ENCODE measurements at places on chromosomes 16 and 17.

DNA sequence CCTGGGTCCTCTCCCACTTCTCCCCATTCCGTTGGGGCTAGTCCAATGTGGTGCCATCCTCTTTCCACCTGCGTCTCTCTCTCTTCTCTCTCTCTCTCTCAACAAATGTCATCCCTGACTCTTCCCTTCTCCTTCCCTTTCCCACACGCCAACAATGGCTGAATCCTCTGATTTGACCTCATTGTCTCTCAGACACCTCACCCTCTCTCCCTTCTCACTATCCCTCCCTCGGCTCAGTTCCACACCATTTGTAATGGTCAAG, 628 bp upstream of the ZNF18 start:
- DNase-seq = no peak

DNA sequence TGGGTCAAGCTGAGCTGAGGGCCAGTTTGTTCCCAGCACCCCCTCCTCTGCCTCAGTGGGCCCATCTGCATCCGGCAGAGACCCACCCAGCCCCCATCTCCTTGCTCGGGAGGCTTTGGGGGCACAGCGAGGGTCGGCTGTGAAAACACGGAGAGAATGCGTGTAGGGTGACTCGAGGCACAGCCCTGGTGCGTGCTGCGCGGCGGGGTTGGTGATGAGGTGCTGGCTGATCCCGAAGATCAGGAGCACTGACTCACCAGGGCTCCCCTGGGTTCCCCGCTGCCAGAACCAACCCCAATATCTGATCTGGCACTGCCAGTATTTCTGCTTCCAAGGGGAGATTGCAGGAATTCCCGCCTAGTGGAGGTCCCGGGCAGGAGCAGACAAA, 7.5 kb upstream of the KRT17 start:
- no peak for DNase-seq

DNA sequence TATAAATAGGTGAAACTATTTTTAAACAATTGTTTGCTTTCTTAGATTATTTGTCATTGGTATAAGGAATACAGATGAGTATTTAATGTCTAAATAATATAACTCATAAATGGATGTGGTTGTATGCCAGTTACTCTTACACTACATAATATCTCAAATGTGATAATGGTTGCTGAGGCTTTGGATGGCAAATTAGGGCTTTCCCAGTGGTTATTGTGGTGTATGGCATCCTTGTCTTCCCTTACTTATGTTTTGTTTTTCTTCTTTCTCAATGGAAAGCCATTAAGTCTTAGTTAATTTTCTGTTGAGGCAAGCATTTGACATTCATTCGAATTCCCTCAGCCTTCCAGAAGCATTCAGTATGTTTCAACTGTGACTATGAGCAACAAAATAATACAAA, 10.5 kb downstream of the OMG start:
- no peak for DNase-seq

DNA sequence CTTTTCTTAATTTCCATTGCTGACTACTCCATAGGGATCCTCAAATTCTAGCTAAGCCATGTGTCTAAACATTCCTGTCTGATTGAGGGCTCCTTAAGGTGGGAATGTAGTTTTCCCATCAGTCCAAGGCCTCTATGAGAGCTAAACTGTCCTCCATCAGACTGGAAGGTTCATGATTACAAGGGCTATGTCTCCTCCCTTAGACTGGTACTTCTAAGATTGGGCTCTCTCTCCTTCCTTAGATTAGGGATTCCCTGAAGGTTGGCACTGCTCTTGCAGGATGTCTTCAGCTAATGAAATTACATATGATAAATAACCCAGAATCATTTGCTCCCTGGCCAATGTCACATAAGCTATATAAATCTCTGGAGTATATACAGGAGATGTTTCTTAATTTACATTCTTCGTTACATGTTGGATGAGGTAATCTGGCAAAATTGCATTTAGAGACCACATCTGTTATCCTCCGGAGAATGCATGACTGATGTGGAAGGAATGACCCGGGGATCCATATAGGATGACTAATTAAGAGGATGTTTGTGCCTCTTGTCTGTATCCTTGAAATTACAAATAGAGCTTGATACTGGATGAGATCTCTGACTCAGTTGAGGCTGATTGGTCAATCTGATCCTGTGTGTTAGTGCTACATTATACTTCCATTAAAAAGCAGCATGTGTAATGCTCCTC, 14.2 kb downstream of the B4GALNT2 start:
- DNase-seq = no peak

DNA sequence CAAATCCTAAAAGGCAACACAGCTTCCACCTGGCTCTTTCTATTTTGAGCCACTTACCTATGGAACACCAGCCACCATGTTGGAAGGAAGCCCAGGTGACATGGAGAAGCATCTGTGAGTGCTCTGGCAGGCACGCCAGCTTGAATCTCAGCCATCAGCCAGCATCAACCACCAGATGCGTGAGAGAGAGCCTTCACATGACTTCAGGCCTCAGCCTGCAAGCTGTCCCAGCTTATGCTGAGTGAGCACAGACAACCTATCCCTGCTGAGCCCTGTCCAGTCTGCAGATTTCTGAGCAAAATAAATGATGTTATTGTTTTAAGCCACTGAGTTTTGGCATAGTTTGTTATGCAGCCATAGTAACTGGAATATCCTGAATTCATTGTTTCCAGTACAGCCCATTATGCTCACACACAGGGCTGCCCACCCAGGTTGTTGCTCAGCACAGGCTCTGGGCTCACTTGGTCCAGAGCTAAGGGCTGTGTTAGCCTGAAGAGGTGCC, 35.1 kb downstream of the TMEM238L start:
- no peak for DNase-seq

- no peak for DNase-seq
Observed at GRCh38 chr16:89922884-89923639, at the start of gene TUBB3. Gene TUBB3, plus strand, starts transcription at chr16:89923342. Its CDS starts 60 bp downstream, at chr16:89923402.

DNA sequence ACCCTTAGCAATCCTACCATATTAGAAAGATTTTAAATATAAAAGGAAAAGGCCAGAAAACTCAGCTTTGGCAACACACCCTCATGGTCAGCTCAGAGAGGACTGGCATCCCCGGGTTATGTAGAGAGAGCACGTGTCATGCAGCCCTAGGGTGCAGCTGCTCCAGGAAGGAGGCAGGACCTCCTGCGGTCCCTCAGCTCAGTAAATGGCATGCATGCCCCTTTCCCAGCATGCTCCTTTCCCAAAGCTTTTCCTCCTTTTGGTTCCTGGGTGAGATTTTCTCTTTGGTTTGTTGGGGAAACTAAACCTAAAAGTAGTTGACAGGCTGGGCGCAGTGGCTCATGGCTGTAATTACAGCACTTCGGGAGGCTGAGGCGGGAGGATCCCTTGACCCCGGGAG, 3.9 kb downstream of the GAN start:
- DNase-seq = no peak

DNA sequence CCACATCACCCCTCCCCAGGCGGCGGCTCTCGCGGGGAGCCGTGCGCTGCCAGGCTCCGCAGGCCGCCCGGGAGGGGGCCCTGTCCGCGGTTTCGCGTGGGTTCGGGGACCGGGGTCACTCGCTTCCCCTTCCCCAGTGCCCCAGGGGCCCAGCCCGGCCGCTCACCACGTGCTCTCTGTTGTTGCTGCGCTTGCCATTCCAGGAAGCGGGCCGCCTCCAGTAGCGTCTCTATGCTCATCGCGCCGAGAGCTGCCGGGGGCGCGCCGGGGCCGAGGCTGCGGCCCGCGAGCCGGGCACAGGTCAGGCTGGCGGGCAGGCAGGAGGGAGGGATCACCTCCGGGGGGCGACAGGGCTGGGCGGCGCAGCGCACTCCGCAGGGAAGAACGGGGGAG, 390 bp downstream of the MNT start:
- peak; percentile 30 for DNase-seq

DNA sequence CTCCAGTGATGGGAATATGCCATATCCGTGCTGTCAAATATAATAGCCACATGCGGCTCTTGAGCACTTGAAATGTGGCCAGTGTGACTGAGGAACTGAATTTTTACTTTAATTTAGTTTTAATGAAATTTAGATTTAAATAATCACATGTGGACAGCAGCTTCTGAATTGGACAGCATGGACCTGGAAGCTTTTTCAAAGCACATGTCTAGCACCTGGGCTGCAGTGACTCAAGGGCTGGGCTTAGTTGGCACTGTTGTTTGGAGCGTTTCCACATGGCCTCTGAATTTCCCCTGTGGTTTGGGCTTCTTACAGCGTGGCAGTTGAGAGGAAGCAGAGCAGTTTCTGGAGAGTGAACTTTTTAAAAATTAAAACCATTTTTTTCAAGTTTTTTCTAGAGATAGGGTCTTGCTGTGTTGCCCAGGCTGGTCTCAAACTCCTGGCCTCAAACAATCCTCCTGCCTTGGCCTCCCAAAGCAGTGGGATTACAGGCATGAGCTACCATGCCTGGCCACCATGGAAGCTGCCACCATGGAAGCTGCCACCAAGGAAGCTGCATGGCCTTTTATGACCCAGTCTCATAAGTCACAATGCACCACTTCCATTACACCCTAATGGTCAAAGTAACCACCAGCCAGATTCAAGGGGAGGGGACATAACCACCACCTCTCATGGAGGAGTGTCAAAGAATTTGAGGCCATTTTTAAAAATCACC, 6.7 kb upstream of the TOB1 start:
- DNase-seq = peak; percentile 42

DNA sequence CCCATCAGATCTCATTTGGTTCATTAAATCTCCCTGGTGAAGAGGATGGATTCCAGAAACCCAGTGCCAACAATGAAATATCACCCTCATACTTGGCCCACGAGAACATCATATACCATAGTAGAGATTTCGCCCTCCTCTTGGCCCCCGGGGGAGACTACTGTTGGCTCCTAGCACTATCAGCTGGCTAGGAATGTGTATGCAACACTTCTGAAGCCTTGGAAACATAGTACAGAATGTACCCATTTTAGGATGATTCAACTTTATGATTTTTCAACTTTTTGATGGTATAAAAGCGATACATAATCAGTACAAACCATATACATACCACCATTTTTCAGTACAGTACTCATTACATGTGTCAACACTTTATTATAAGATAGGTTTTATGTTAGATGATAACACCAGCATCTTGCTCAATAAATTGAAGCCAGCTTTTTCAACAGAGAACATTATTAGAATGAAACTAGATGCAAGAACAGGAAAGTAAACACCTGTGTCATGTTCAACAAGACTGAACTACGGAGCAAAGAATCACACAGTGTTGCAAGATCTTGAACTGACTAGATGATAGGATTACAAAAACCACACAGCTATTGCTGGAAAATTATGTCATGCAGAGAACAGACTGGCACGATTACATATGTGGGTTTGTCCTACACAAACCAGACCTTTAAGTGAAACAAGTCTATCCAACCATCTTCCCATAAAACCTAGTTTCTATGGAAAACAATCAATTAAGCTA, 17.2 kb downstream of the RSL1D1 start:
- no peak for DNase-seq

GRCh38 chr17:45784741-45785479, 790 bp downstream of the CRHR1 start:
- no peak for DNase-seq

DNA sequence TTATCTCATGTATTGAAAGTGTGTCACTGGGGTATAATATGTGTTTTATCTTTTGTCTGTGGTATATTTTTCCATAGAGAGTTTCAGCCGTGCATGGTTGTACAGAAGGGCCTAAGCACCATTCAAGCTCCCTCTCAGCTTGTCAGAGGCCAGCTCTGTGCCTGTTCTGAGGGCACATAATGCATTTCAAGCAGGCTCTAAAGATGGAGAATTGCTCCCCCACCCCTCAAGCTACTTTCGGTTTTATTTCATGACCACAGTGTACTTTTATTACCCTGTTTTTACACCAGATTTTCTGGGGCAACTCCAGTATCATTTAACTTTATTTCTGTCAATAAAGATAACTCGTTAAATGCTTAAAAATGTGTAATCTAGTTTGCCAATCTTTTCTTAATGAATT, 131.7 kb downstream of the SHISA6 start:
- no peak for DNase-seq

DNA sequence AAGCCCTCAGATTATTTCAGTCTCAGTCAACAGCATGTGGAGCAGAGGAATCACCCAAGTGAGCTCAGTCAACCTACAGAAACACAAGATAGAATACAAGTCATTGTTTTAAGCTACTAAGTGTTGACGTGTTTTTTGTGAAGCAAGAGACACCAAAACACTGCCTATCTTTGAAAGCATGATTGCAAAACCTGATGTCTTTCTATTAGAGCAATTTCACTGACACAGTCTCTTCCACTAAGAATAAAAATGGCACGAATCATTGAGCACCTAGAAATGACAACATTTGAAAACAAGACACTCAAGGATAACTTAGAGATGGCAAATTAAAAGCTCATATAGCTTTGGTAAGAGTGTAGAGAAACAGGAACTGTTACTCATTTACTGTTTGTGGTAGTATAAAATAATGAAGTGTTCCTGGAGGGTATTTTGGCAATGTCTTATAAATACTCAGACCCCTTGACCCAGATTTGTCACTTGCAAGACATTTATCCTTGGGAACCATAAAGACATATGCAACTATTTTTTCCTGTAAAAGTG, 407.1 kb upstream of the XYLT1 start:
- no peak for DNase-seq

DNA sequence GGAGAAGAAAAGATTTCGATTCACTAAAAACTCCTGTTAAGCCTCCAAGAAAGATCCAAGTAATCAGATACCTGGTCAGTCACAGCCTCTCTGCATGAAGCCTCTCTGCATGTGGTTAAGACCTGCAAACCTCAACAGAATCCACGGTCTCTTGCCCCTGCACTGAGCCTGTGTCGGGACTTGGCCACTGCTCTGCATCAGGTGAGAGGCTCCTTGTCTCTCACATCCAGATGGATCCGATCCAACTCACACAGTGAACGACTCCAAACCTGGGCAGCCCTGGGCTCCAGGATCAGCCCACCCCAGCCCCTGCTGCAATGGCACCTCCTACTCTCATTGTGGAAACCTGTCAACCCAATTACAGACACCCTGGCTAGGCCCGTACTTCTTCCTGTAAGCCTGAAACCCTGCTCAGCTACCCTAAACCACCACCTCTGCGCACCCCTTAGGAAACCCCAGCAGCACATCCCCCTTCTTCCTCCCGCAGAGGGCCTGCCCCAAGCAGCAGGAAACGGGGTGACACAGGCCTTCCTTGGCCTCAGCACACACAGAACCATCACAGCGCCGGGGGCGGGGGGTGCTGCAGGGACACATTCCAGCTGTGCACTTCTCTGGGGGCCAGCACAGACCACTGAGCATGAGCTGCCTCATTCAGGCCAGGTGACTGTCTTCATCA, 129.5 kb downstream of the ANKRD11 start:
- DNase-seq = no peak

DNA sequence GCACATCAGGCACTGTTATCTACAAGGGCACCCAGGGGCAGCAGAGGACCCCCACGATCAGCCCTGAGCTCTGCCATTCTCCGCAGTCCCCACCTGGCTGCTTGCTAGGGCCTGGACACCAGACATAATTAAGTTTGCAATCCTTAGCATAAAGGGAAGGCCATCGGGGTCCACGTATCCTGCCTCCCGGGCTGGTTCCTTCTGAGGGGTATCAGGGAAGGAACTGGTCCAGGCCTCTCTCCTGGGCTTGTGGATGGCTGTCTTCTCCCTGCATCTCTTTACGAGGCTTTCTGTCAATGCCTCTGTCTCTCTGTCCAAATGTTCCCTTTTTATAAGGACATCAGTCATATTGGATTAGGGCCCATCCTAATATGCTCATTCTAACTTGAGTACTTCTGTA, 77.8 kb downstream of the CYLD start:
- DNase-seq = no peak

All from skin of body (tissue), 3 donors.